ENCODE measurements at places on chromosomes 3 and 15.

DNA sequence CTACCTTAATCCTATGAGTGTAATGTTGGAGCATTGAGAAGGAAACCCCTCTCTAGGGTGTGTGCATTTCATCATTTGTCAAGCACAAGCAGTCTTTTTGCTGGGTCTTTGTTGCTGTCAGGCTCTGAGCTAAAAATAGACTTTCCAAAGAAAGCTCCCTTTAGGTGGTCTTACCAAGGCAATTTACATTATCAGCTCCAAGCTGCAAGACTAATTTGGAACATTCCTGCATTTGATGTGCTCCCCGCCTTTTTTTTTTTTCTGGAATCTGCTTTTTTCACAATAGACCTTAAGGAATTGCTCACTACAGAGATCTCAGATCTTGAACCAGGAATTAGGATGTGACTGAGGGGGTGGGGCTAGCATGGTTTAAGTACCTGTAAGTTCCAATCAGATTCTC lies 60.6 kb upstream of the STAC start:
- no peak for DNase-seq

GRCh38 chr3:103136621-103137020 lies 701.8 kb downstream of the ZPLD1 start:
- DNase-seq, result no peak

DNA sequence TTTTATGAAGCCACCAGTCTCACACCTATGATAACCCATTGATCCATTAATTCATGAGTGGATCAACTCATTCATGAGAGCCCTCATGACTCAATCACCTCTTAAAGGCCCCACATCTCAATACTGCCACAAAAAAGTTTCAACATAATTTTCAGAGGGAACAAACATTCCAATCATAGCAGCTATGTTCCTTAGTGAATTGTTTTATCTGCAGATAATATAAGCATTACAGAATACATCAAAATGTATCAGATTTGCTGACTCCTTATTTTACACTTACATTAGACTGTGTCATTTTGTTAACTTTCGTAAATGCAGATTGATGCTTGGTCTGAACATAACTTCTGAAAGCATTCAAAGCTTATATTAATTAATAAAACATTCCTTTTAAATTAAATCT lies 155.3 kb upstream of the MBNL1 start:
- no peak for DNase-seq

- DNase-seq, result no peak
These were observed 247.8 kb upstream of the FEZF2 start for GRCh38 chr3:62621176-62621575.

- no peak for DNase-seq
These were observed 34.6 kb upstream of the AEN start for GRCh38 chr15:88586401-88587162.

GRCh38 chr15:63211092-63211490 lies 21.7 kb downstream of the RAB8B start:
- no peak for DNase-seq

DNA sequence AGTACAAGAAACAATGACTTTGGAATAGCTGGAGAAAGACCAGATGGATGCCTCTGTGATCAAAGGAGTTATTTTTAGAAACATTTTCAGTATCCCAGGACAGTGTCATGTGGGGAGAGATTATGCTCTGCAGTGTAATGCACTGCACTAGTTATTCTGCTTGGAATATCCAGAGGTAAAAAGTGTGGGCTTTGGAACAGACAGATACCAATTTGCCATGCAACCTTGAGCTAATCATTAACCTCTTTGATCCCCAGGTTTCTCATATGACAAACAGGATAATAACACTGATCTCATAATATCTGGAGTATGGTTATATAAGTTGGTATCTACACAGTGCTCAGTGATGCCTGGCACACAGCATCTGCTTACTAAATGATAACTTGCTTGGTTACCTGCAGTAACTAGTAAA lies 12.2 kb upstream of the SLC7A14 start:
- no peak for DNase-seq

- no peak for DNase-seq
These were observed 643 bp downstream of the ABCC5 start for GRCh38 chr3:184016811-184017671.

DNA sequence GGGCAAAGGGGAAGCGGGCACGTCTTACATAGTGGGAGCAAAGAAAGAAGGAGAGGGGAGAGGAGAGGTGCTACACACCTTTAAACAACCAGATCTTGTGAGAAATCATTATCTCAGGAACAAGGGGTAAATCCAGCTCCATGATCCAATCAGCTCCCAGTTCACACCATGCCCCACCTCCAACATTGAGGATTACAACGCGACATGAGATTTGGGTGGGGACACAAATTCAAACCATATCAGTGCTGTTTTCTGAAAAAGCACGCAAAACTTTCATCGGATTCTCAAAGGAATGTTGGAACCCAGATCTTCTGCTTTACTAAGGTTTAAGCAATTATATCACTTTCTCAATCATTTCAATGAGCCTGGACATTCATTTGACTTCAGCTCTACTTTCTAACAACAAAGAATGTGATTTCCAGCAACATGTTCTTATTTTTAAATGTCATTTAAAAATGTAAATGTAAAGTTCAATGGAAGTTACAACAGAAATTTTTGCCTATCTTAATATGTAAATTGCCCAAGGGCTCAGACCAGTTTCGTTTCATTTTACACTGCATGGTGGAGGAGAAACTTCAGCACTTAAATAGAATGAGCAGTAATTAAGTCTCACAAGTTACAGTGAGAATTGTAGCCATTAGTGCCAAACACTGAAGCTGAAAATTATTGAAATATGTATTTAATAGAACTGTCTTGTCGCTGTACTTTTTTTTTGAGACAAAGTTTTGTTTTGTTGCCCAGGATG lies 8.4 kb upstream of the CCDC54 start:
- no peak for DNase-seq

DNA sequence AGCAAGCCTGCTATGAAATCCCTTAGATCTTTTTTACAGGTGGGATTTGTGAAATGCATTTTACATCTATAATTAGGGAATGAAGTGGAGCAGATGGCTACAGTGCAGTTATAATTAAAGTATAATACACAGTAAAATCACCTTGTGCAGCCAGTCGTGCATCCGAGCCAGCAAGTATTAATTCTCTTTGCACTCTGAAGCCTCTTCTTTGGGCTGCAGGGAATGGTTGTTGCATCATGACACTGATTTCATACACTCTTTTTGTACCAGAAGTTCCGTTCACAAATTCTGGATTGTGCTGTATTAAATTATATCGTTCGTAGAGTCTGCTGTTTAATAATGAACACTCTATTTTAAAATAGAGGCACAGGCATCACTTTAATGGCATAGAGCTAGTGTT lies 28.7 kb upstream of the TP63 start:
- DNase-seq, result no peak

DNA sequence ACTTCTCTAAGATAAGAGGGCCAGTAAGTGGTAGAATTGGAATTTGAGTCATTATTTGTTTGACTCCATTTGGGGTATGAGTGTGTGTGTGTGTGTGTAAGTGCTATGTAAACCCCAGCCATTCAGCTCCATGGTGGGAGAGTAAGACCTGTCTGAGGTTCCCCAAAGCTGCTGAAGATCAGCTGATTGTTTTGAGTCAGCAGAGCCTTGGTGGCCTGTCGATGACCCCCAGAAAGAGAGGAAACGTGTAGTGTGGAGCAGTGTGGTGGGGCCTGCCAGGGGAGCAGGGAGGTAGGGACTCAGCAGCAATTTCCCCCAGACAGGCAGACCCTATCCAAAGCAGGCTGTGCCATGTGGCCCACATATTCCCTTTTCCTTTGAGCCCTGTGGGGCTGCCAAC lies 5.3 kb downstream of the DVL3 start:
- no peak for DNase-seq

DNA sequence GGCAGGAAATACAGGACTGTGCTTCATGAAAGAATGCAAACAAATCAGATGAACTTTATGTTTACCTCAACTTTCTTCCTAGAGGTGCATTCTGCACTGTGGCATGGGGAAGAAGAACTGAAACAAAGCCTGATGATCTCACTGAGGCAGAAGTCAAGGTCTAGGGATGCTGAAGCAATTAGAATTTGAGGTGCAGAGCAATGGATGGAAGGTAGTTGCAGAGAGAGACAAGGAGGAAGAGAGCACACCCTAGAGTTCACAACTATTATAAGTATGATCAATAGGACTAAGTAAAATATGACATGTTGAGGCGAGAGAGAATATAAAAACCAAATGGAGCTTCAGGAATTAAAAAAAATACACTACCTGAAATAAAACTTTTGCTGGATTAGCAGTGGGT lies 420.1 kb downstream of the EDEM1 start:
- DNase-seq, result no peak

GRCh38 chr15:66302489-66303278 lies 9.3 kb downstream of the DIS3L start:
- no peak for DNase-seq

- DNase-seq, result no peak
These were observed 56.2 kb downstream of the QTRT2 start for GRCh38 chr3:114112696-114113095.

- DNase-seq, result no peak
These were observed 29.1 kb downstream of the SLC6A6 start for GRCh38 chr3:14431452-14431916.

DNA sequence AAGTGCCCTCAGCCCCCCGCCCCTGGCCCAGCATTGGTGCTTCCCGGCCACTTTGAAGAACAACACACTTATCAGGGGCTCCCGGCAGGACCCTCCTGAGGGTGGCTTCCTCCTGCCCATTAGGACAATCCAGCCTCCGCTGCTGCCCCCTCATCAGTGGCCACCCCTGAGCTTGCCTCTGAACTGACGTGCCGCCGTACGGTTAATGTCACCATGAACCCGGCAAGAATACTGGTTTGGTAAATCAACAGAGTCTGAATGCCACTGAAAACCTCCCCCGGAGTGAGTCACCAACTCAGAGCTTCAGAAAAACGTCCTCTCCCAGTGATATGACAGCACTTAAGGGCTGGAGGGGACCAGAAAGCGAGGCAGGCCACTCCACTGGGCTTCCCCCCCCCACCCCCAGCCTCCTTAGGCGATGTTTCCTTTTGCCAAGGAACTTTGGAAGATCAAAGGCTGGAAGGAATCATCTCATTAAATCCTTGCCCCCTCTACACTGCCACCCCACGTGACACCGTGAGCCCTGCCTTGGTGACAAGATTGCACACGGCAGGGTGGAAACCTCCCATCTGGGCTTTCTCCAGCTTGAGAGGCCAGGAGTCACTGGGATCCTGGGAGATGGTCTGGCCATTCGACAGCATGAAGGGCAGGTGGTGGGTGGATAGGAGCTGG lies 142.1 kb downstream of the NUP210 start:
- no peak for DNase-seq

GRCh38 chr3:45785605-45786150 lies 10.7 kb downstream of the SLC6A20 start:
- DNase-seq, result no peak

DNA sequence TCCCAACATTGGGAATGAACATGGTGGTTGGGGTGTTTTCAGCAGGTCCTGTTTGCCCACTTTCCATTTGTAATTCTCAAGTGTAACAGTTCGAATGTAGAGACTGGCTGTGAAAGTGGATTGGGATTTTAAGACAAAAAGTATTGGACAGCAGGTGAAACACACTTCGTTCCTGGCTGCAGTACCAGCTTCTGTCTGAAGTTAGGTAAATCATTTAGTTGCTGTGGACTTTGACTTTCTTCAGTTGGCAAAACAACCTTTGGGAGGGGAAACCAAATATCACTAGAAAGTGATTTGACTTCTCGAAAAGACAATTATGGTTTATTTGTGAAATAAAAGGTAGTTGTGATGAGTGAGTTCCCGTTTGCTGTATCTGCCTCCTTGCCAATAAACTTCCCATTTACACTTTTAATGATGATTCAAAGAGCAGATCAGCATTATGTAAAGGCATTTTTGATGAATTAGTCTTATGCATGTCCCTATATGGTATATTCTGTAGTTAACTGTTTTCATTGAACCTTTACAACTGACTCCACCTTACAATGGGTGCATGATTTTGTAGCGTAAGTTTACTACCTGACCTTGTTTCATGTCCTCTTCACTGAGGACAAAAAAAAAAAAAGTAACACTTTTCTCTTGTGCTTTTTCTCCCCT lies 34.0 kb downstream of the FNDC3B start:
- no peak for DNase-seq

DNA sequence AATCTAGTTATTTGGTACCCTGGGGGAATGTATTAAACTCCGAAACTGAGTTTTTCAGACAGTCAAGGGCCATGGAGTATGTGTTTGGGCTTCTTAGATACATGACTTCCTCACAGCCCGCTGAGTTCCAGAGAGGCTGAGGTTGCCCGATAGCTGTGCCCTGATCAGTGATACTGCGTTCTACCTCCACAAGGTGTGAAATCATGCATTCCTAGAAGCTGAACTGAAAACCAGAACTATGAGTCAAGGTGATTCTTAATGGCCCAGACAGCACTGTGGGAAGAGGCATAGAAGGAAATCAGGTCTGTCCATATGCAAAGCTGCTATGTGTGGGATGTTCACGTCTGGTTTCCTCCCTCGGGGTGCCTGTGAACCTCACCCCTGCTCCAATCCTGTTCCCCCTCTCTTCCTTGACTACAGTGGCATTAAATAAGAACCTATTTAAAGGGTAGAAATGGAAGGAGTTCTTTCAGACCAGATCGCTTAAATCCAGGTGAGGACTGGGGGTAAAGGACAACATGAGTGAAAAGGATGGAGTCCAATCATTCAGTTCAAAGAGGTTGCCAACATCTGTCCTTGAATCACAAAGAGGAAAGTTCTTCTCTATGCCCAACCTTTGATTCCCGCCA lies 74.3 kb downstream of the MYO1E start:
- peak; percentile 2 for DNase-seq

- DNase-seq, result no peak
These were observed 22.7 kb downstream of the SACM1L start for GRCh38 chr3:45711931-45712330.

DNA sequence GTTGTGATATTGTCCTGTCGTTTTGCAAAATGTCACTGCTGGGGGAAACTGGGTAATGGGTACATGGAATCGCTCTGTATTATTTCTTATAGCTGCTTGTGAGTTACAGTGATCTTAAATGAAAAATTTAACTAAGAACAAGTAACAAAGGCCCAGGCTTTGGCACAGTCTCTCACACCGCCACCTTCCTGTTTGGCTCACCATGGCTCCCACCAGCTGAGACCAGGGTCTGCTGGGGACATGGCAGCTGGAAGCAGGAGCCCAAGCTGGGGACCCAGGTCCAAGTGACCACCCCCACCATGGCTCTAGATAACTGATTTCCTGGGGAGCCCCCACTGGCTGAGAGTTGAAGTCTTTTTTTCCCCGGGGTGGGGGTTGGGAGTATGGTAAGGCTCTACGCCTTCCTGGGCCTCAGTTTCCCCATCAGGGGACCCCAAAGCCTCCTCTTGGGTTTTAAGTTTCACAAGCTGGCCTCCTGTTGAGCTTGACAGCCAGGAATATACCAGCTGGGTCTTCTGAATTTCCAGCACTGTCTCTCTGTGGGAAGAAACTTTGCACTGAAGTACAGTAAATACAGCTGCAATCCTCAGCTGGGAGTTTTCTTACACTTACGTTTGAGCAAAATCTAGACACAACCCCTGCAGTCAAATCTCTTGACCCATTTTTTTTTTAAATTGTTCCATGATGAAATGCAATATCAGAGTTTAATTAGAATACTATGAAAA lies 26.1 kb downstream of the ABTB1 start:
- DNase-seq, result no peak

All from central memory CD4-positive, alpha-beta T cell (primary cell).